ENCODE measurements at places on chromosomes 1 and 21.

- peak; percentile 66 for DNase-seq
These were observed 14.7 kb upstream of the CFAP126 start for GRCh38 chr1:161382214-161383019.

GRCh38 chr1:206685769-206686477 is 1.2 kb downstream of the MAPKAPK2 start:
- no peak for DNase-seq

DNA sequence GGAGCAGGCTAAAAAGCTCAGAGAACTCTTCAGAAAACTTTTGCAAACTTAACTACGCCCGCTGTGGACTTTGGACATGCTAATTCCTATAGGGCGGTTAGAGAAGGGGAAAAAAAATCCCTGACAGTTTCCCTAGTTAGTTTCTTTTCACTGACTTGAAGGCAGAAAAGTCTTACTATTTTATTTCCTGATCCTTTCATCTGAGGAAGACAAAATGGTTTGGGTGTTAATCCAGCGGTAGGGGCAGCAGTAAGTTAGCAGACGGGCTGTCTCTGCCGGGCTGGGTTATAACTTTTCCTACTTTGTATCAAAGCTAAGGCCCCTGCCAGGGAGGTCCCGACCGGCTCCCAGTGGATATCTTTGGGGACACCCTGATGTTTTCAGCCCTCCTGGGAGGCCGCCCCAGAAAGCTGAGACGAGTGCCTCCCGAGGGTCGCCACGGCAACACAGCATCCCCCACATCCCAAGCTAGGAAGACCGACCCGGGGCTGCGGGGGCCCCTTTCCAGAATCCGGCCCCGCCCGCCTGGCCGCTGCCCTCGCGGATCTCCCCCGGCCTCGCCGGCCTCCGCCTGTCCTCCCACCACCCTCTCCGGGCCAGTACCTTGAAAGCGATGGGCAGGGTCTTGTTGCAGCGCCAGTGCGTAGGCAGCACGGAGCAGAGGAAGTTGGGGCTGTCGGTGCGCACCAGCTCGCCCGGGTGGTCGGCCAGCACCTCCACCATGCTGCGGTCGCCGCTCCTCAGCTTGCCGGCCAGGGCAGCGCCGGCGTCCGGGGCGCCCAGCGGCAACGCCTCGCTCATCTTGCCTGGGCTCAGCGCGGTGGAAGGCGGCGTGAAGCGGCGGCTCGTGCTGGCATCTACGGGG is 162.6 kb downstream of the RUNX1 start:
- DNase-seq: no peak

GRCh38 chr1:107776900-107777663 is 187.9 kb downstream of the VAV3 start:
- no peak for DNase-seq

GRCh38 chr1:228236744-228237143 is 28.9 kb downstream of the OBSCN start:
- DNase-seq: peak; percentile 14

DNA sequence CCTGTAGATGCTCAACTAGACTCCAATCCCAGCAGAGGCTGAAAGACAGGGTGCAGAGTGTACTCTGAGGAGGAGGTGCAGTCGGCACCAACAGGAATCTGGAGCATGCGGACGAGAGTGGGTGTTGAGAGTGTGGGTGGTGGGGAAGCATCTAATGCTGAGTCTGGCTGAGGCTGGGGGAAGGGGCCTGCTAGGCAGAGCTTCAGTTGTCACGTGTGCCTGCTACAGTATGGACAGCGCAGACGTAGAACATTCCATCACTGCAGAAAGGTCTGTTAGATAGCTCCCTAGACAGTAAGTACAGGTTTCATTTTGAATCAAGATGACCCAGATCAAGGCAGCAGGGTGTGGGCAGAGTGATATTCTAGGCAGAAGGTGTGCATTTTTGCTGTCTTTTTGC is 23.1 kb downstream of the SNAP47 start:
- no peak for DNase-seq

- DNase-seq: no peak
These were observed 36.3 kb upstream of the SUCO start for GRCh38 chr1:172496678-172497077.

- no peak for DNase-seq
These were observed 90.5 kb upstream of the ADAR start for GRCh38 chr1:154698320-154699096.

GRCh38 chr1:205286335-205286950 is 35.1 kb downstream of the NUAK2 start:
- peak; percentile 63 for DNase-seq

- DNase-seq: peak; percentile 49
These were observed 1.1 kb downstream of the TOR1AIP1 start for GRCh38 chr1:179883040-179883744.

DNA sequence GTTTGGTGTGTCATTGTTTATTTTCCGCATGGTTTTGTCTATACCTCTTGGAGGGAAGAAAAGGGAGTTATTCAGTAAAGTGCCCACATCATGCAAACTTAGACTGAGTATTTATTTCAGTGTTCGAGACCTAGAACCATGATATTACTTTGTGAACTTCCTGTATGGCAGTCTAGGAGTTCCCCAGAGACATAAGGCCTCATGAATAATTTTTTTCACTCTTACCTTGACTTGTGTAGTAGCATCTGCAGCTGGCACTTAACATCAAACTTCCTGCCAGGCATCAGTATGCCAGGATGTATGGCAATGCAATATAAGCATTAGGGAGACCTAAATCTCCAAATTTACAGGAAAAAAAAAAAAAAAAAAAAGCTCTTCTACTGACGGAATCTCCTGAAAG is 287.7 kb downstream of the NEGR1 start:
- DNase-seq: no peak

- no peak for DNase-seq
These were observed 78.0 kb downstream of the LBR start for GRCh38 chr1:225349826-225350225.

All from Jurkat, Clone E6-1 (cell line).